ENCODE measurements at places on chromosomes 3 and 15. TPM values are rescaled to one million over a fixed set of nuclear protein-coding genes. Genes with fewer than 3 reads are reported as not detected.

DNA sequence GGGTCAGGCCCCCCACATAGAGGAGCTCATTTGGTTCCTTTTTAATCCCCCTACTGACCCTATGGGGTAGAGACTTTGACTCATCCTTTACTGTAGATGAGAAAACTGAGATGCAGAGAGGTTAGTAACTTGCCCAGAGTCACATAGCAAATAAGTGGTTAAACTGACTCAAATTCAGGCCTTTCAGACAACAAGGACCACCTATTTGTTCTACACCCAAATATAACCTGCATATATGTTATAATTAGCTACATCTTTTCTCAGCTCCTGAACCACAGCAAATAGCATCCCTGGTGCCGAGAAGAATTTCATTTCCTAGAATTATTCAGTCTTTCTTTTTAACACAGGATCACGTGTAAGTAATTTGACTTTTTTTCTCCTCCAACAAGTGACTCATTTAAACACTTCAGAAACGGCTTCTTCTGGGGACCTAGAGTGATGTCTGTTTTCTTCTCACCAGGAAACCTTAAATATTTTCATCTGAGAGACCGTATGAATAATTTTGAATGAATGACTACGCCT is 57.4 kb downstream of the MGLL start:
- DNase-seq: no peak

- no peak for DNase-seq
These were observed 614.4 kb upstream of the NR2F2 start for GRCh38 chr15:95715906-95716656.

GRCh38 chr15:60534051-60534450 is 55.1 kb upstream of the ICE2 start:
- no peak for DNase-seq

Gene DNAH12
- 0.35 TPM for total RNA-seq

Gene TOPAZ1
- not detected for total RNA-seq

Gene FANCI
- 6.6 TPM for total RNA-seq

GRCh38 chr3:34218706-34219385 is 420.4 kb downstream of the PDCD6IP start:
- no peak for DNase-seq

- DNase-seq: no peak
These were observed 94.2 kb upstream of the ACP3 start for GRCh38 chr3:132222868-132223538.

DNA sequence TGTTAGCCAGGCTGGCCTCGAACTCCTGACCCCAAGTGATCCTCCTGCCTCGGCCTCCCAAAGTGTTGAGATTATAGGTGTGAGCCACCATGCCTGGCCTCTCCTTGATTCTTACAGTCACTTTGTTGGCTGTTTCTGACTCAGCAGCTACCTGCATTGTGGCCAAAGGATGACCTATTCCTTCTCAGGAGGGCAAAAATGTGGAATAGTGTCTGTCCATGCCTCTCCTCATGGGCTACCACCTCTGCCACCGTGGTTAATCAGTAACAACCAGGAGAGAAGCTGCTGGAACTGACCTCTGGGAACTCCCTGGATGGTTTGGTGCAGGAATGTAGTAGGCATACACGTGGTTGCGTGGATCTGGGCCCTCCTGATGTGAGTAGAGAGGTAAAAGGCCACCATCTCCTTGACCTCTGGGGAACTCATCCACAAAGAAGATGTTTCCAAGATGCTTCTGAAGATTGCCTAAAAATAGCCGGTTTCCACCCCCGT is 63.3 kb downstream of the FLNB start:
- no peak for DNase-seq

DNA sequence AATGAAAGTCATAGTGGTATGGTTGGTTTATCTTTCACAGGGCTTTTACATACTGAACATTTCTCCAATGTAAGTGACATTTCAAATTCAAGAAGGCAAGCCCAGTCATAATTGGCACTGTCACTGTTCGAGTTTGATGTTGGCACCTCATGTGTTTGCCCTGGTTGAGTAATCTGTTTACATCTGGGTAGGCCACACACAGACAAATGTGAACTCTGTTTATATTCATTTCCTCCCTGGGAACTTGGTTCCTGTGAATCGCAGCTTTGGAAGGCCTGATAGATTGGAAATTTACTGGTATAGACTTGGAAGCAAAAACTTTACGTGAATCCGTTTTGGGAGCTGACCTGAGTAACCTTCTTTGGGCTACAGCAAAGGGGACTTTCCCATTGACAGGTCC is 395.2 kb upstream of the AZI2 start:
- DNase-seq: no peak

DNA sequence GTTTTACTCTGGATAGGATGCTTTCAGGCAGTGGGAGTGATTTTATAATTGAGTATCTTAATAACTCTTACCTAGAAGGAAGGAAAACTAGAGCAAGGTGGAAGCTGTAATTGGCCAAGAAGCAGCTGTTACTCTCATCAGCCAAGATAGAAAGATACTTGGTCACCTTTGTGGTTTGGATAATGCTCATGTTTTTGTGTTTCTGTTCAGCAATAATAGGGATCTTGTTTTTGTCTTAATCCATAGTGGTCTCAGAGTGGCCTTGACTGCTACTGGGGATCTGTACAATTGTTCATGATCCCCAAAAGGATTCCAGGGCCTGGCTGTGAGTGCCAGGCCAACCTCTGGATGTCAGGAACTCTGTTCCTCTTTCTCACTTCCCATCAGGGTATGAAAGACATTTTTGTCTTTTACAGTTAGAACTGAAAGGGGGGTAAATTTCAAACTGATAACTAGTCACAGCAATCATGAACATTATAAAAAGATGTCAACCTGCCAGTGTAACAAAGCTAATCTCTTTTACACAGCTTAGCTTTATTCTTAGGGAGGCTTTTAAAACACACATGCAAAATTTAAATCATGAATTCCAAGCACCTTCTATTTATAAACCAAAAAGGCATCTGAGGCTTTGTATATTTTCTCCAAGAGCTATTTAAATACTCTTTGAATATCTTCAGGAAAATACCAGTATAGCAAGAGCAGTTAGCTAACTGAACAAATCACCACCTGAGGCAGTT is 6.0 kb downstream of the UBL7 start:
- no peak for DNase-seq

GRCh38 chr3:85050821-85051220 is 92.0 kb downstream of the CADM2 start:
- no peak for DNase-seq

Gene CHRNA5
- 1.7 TPM for total RNA-seq

All from Peyer's patch (tissue), 4 donors.